IPS-NIHi11 (cell line): ENCODE measurements at places on chromosomes 2 and 18.

GRCh38 chr2:159152128-159152778 is 134.2 kb downstream of the WDSUB1 start:
- DNase-seq: no peak

DNA sequence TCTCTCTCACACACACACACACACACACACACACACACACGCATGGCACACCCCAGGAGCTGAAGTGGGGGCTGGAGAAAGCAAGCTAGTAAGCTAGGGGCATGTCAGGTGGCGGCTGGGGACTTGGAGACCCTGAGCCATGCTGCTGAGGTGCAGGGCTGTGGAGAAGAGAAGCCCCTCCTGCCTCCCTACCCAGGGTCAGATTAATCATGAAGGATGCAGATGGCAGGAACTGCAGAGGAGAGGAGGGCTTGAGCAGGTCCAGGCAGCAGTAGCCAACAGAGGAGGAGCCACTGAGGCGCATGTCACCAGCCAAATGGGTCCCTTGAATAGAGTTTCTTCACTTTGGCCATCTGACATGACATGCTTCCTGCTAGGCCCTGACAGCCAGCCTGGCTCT is 9.6 kb downstream of the EDAR start:
- DNase-seq: no peak

GRCh38 chr18:54532962-54533361 is 58.1 kb upstream of the DYNAP start:
- DNase-seq: no peak

- DNase-seq: no peak
Measured at GRCh38 chr2:42768706-42769256, 4.8 kb upstream of the OXER1 start.

- DNase-seq: no peak
Measured at GRCh38 chr2:171149171-171149938, 11.3 kb downstream of the TLK1 start.

DNA sequence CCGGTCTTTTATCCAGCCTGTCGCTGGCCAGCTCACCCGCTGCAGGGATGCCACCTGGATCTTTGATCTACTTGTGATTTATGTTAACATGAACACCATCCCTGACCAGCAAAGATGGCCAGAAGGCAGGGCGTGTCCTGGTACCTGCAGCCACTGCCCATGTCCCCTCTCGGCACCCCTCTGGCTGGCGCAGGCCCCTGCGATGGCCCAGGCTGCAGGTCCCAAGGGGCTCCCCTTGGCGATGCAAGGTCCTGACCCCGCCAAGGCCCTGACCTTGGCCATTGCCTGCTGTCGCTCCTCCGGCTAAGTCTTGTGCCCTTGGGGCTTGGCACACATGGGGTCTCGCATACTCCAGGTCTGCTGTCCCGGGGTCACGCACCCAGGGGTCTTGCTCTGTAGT is 214.9 kb downstream of the TWIST2 start:
- DNase-seq: no peak

DNA sequence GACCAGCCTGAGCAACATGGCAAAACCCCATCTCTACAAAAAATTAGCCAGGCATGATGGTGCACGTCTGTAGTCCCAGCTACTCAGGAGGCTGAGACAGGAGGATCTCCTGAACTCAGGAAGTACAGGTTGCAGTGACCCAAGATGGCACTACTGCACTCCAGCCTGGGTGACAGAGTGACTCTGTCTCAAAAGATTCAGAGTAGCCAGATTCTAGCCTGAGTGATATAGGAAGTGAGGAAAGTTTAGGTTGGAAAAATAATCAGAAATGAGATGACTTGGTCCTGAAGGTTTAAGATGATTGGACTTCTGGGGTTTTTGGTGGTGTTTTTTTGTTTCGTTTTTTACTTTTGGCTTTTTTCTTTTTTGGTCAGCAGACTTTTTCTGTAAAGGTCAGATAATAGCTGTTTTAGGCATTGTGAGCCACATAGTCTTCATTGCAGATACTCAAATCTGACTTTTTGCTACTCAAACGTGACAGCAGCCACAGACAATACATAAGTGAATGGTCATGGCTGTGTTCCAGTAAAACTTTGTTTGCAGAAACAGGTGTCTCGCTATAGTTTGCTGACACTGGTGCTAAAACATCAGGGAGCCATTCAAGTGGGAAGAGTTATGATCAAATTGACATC is 104.1 kb upstream of the UBXN4 start:
- no peak for DNase-seq

DNA sequence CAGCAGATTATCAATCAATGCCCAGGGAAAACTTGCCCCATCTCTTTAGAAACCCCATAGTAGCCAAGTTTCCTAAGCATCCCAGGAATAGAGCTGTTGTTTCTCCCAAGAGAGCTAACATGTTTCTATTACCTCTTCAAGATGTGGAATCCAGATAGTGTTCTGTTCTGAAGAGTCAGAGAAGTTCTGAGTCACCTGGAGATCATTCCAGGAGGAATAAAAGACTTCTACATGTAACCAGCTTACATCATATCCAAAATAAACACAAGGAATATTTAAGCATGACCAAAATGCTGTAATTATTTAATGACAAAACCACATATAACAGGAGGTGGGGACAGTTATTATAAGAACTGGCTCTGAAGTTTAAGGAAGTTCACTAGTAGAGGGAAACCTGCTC is 51.0 kb upstream of the GORASP2 start:
- DNase-seq: no peak

GRCh38 chr2:53422979-53423378 is 344.6 kb upstream of the CHAC2 start:
- peak; percentile 65 for DNase-seq

- no peak for DNase-seq
Measured at GRCh38 chr2:157815421-157815820, 60.7 kb downstream of the ACVR1 start.

- peak; percentile 49 for DNase-seq
Measured at GRCh38 chr18:48136051-48136826, 205.8 kb upstream of the SMAD2 start.

GRCh38 chr18:55064760-55065159 is 105.5 kb upstream of the CCDC68 start:
- DNase-seq: no peak

GRCh38 chr2:25816249-25816648 is 62.0 kb downstream of the ASXL2 start:
- no peak for DNase-seq

DNA sequence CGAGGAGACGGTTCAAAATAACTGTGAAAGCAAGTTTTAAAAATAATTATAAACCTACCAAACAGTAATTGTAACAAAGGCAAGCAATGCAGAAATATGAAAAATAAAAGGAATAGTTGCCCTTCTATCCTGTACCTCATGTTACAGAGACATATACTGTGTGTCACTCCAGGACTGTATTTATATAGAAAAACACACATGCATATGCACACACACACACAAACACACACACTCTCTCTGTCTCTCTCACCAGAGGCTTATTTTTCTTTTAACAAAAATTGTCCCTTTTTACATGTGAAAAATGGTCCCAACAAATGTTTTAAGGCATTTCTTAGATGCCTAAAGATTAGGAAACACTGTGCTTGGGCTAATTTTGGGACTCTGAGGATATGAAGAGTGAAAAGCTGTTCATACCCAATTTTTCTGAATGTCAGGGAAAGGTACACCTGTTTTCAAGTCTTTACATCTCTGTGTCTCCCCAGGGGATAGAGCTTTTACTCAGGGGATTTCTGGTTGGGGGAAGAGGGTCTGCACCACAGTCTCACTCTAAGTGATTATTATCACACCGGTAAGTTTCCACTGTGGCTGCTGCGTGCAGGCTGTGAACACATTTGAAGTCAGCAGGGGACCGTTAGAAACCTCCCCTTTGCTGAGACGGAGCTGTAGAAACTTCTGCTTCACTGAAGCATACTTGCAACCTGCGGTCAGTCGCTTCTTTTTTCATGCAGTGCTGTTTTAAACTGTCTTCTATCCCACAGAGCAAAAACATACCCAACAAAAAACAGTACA is 51.4 kb upstream of the SPAG16 start:
- no peak for DNase-seq
